RWPE2 (cell line): ENCODE measurements at places on chromosomes 11 and 22.

DNA sequence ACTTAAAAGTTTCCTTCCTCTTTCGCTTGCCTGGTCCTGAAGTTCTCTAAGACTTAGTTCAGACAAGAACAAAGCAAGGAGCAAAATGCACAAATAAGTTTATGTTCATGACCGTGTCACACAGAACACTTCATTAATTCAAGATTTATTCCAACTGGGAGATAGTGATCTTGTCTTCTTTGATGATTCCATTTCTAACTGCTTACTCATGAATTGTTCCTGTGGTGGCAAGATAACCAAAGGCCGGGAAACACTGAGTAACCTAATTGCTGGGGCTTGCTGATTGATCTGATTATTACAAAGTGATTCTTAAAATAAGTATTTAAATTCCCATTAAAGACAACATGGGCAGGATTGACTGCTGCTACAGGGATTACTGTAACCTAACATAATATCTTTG lies 1462.9 kb upstream of the RAG2 start:
- DNase-seq, result no peak

GRCh38 chr11:3920148-3920852 lies 64.8 kb downstream of the STIM1 start:
- no peak for DNase-seq

DNA sequence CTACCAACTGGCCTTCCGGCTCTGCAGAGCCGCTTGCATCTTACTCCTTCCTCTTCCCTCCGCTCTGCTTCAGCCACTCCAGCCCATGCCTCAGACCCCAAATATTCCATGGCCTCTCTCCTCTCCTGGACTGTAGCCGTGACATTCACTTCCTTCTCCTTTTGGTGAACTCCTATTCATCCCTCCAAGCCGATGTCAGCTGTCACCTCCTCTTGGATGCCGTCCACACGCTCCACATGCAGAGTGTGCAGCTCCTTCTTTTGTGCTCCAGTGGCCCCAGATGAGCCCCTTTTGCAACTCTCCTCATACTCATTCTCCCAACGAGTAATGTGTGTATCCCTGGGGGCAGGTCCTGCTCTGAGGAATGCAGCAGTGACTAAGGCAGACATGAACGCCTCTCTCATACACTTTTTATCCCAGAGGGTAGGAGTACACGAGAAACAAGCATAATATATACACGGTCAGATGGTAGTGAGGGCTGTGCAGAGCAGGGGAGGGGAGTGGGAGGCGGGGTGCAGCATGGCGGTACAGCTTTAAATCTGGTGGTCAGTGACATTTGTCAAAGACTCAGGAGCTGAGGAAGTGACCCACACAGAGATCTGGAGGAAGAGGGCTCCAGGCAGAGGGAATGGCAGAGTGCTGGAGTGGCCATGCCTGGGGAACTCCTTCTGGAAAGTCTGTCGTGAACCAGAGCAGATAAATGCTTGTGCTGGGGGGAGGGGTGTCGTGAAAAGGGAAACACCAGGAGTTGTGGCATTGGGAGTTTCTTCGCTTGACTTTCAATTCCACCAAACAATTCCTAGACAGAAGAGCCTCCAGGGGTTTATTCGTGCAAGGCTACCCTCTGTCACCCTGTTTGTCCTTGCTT lies 83.8 kb upstream of the ATXN10 start:
- DNase-seq, result no peak

DNA sequence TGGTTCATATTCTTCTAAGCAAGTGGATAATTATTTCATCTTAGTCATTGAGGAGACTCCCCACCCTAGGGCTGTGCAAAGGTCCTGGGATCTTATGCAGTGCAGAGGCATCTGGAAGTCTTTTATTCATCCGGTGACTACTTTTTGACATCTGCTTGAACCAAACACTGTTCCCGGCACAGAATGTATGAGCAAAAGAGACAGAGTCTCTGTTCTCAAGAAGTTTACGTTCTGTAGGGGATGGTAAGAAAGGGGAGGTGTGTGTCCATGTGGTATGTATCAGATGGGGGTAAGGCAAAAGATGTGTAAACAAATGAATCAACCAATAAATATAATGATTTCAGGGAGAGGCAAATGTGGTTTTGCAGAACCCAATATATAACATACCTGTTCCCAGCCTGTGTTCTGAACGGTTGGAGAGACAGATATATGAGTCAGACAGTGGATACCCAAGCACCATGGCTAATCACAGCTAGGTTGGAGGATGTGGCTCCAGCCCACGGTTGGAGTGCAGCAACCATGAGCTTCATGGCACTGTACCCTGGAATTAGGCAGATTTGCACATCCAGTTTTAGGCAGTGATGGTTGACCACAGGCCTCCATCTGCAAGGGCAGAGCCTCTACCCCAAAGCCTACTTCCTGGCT lies 75.1 kb upstream of the CADM1 start:
- no peak for DNase-seq

DNA sequence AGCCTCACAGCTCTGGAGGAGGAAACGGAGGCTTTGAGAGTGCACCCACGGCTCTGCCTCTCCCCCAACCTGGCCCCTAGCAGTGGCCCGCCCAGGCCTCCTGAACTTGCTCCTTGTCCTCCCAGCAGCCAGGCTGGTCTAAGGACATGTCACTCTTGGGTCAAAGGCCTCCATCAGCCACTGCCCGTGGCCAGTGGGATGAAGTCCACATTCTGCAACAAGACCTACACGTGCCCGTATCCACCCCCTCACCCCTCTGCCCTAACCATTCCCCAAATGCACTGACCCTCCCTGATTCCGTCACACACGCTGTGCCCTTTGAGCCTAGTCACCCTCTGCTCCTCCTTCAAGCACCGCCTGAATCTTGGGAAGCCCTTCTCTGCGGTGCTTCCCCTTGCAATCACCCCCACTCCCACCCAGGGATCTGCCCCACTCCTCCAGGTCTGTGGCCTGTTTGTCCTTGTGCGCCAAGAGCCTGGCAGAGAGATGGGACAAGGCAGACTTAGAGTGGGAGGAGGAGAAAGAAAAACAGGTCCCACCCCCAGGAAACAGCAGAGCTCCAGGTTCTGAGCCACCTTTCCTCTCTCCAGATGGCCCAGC lies 37.5 kb upstream of the TEF start:
- peak; percentile 28 for DNase-seq
